ENCODE measurements at places on chromosomes 1 and 21.

- H3K4me3 ChIP-seq, result no peak overlapping the region
- no peak for DNase-seq
Measured at GRCh38 chr1:160431006-160431405, 30.6 kb downstream of the VANGL2 start.

- H3K27me3 ChIP-seq, result no peaks in the 10 kb centered on the region
- no peak overlapping the region for H3K4me3 ChIP-seq
- H3K36me3 ChIP-seq, result peaks cover 26% of the 10 kb centered on the region
- no peaks in the 10 kb centered on the region for H3K4me1 ChIP-seq
Measured at GRCh38 chr1:205088341-205088740, 4.1 kb upstream of the TMEM81 start.

GRCh38 chr1:3678361-3679097 lies 26.2 kb downstream of the TP73 start:
- peaks cover 5% of the 10 kb centered on the region for H3K27me3 ChIP-seq
- DNase-seq, result no peak
- H3K4me3 ChIP-seq, result no peak overlapping the region
- no peaks in the 10 kb centered on the region for H3K36me3 ChIP-seq
- H3K27ac ChIP-seq, result no peak overlapping the region
- no peaks in the 10 kb centered on the region for H3K4me1 ChIP-seq

- H3K27me3 ChIP-seq, result no peaks in the 10 kb centered on the region
- peaks cover 11% of the 10 kb centered on the region for H3K36me3 ChIP-seq
- H3K4me3 ChIP-seq, result no peak overlapping the region
- no peak overlapping the region for H3K27ac ChIP-seq
- H3K4me1 ChIP-seq, result peaks cover 14% of the 10 kb centered on the region
- no peak for DNase-seq
Measured at GRCh38 chr1:11978301-11978700, 1.9 kb upstream of the MFN2 start.

DNA sequence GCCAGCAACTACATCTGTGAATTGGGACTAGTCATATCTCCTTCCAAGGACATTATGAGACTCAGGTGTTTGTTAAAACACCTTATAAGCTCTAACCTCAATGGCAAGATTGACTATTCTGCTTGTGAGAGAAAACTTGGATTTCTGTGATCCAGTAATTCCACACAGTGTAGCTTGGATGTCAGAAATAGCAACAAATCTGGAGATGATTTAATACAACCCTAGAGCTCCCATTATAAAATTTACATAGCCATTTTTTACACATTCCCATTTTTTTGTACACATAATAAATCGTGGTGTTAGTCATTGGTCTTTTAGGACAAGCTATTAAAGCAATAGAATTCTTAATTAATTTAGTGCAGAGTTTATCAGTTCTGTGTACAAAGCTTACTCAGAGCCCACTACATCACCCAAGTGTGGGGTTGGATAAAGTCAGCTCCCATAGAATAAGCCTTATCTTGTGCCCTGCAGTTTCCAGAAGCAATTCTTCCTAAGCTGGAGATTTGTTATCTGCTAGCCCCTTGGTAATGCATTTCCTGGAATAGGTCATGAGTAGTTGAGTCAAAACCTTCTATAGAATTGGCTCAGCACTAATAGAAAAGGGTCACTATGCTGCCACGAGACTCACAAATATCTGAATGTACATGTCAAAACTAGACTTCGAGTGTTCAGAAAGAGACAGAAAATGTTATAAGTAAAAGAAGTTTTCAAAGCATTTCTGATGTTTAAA lies 434.0 kb upstream of the RUNX1 start:
- H3K27me3 ChIP-seq, result no peaks in the 10 kb centered on the region
- H3K36me3 ChIP-seq, result no peaks in the 10 kb centered on the region
- H3K4me1 ChIP-seq, result no peaks in the 10 kb centered on the region
- H3K27ac ChIP-seq, result no peak overlapping the region

All from astrocyte (in vitro differentiated cells and primary cell).